ENCODE measurements at places on chromosomes 16 and 17.
A peak's percentile ranks its signal among the peaks of the same experiment; 100 is the strongest.

GRCh38 chr17:31320791-31321190 is 631 bp downstream of the EVI2A start:
- peak; percentile 18 for DNase-seq

GRCh38 chr16:3787924-3788661 is 70.8 kb upstream of the TRAP1 start:
- no peak for DNase-seq

GRCh38 chr16:75108792-75109731 is 7.5 kb downstream of the LDHD start:
- peak; percentile 71 for DNase-seq

GRCh38 chr16:25158401-25158800 is 46.9 kb downstream of the LCMT1 start:
- no peak for DNase-seq

GRCh38 chr17:17684906-17685774 is 3.9 kb downstream of the RAI1 start:
- DNase-seq = no peak

DNA sequence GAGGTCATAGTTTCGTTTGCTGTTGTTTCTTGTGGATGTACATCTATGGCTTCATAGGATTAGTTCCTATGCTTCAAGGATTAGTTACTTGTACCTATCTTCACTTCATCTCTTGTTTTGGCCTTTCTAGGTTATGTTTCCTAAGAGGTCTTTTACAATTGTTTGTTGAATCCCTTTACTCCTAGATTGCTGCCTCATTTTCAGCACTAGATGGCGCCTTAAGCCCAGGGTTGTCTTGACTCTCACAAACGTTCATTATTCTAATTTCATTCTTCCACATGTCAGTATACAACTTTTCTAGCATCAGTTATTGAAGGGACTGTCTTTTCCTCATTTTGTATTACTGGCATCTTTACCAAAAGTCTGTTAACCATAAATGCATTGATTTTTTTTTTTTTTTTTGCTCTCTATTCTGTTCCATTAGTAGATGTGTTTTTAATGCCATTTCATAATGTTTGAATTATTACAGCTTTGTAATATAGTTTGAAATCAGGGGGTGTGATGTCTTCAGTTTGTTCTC is 45.0 kb upstream of the NACA2 start:
- DNase-seq = peak; percentile 95

DNA sequence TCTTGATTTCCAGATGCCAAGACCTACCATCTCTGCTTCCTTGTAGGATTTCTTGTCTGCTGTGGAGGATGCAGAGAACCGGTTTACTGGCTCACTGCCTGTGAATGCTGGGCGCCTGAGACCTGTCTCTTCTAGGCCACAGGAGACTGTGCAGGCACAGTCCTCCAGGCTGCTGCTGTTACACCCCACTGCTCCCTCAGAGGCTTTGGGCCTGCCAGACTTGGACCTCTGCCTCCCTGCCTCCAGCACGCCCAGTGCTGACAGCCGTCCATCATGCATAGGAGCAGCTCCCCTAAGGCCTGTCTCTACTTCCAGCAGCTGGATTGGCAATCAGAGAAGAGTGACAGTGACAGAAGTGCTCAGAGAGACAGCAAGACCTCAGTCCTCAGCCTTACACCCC is 6.1 kb downstream of the HROB start:
- DNase-seq = no peak

DNA sequence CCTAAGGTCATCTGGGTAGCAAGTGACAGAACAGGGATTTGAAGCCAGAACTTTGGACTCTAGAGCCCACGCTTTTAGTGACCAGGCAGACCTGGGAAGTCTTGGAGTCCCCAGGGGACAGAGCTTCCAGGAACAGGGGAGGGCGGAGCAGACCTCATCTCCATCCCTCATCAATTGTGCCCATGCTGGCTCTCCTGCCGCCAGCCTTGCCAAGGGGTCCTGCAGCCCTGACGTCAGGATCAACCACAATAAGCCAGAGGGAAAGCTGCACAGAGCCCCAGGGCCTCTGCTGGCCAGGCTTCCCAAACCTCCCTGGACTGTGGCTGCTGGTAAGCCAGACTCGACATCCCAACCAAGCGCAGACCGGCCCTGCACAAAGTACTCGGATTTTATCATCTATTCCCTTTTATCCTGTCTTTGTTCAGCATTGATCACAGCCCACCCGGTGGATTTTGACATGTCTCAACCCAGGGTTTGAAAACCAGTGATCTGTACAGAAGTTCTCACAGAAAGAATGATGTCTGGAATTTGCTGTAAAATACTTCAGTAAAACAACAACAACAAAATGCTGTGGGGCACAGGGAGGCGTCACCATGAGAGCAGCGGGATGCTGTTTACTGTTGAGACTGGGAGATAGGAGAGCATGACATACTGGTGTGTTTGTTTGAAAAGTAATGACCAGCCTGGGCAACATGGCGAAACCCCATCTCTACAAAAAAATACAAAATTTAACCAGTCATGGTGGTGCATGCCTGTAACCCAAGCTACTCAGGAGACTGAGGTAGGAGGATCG is 11.8 kb downstream of the C16orf74 start:
- DNase-seq = no peak

DNA sequence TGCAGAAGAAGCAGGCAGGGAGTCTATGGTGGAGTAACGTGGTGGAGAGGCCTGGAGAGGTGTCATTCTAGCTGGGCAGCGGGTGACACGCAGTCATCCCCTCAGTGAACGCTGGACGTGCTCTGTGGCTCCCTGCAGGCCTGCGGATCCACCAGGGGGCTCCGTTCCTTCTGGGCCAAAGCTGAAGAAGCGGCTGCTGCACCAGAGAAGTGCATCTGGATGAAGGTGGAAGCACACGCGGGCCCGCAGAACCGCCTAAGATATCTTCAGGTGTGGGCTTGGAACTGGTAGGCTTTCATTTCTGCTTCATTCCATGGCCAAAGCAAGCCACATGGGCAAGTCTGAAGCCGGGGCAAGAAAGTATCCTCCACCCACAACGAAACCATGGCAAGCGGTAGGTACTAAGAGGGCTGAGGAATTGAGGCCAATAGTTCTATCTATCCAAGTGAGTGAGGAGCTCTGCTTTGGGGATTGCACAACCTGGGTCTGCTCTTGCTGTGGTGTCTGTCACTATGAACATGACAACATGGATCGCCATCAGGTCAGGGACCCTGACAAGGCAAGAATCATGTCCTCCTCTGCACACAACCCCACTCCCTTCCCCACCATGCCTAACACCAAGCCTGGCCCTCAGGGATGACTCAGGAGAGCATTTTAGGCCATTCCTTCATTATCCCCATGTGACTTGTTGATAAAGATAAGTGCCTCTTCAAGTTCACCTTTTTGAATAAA is 78.9 kb upstream of the FBXO47 start:
- peak; percentile 35 for DNase-seq

- no peak for DNase-seq
These were observed 9.0 kb upstream of the NKD1 start for GRCh38 chr16:50539053-50539695.

DNA sequence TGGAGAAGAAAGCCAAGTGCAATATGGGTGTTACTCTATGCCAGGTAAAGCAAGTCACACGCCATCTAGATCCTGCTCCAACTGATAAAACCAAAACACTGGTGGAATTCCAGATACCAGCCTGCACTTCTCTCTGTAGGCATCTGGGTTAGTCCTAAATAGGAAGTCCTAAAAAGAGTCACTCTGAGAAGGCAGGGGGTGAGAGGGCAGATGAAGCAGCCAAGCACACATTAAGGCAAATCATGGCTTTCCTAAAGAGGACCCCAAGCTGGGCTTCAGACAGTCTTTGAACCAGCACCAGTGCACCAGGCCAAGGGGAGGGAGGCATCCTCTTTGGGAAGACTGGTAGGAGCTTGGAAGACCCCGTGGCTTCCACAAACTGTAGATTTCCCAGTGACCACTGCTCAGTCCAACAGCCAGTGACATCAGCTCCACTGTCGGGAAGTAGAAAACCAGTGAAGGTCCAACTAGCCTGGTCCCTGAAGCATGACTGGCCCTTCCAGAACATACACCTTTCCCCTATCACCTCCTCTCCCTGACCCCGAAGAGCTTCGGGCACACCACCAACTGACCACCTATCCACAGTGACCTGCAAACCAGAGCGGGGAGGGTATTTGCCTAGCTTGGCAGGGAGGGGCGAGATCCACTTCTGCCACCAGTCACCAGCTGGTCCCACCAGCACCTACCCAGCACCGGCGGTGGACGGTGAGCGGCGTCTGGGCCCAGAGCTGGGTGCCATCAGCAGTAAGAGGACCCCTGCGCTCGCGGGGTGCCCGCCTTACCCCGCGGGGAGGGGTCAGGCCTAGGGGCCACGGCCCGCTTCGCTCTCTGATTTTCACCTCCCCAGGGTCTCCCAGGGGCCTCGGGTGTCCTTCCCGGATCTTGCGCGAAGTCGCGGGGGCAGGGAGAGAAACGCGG is 1.0 kb downstream of the LITAF start:
- DNase-seq = no peak

- no peak for DNase-seq
These were observed 151.3 kb downstream of the C16orf78 start for GRCh38 chr16:49524947-49525315.

GRCh38 chr16:2471016-2471652 is at the start of gene NTN3:
TSS of gene NTN3 (plus strand) at chr16:2471297. CDS start at chr16:2471702, 405 bp downstream.
- no peak for DNase-seq

DNA sequence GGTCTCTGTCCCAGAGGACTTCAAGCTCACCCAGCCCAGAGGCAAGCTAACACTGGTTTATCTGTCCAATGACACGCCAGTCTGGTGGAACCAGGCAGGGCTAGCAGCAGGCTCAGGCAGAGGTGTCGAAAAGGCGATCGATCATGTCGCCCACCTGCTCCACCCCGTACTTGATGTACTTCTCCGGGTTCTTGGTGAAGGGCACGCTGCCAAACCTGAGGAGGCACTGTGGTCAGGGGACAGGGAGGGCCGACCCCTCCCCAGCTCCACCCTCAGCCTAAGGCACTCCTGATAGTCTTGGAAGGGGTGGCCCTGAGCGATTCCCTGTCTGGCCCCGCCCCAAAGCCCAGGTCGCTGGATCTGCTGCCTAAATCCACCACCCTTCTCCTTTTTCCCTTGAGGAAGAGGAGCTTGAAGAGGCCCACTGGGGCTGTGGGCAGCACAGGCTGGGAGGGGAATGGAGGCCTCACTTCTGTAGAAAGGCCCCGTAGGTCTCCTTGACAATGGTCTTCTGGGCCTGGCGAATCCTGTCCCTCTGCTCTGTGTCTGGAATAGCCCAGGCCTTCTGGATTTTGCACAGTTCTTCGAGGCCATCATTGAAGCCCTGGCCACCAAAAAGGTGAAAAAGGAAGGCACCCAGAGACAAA is 4.7 kb downstream of the ZACN start:
- DNase-seq = no peak

DNA sequence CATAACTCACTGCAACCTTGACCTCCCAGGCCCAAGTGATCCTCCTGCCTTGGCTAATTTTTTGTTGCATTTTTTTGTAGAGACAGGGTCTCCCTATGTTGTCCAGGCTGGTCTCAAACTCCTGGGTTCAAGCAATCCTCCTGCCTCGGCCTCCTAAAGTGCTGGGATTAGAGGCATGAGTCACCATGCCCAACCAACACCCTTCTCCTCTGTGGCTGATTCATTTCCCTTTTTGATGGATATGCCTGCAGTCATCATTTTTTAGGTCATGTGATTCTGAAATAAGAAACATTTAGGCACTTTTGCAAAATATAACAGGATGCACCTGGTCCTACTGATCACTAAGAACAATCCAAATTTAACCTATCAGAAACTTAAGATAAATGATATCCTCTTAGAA is 44.0 kb upstream of the YPEL2 start:
- DNase-seq = peak; percentile 68

DNA sequence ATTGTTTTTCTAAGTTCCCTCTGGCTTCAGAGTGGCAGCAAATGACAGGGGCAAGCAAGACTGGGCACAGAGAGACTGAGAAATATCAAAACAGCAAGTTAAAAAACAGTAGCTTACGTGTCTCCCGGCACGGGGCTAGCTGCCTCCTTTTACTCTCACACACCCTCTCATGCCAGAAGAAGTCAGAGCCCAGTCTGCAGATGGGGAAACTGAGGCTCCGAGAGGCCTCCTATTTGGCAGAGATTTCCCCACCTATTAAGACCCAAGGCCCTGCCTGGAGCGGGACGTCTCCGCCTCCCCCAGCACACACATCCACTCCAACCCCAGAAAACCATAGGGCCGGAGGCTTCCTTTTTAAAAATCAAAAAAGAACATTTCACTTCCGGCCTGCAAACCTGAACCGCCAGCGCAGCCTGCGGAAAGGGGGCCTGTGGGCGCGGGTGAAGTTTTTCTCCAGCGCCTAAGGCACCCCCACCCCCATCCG is 832 bp downstream of the CARHSP1 start:
- DNase-seq = peak; percentile 54

DNA sequence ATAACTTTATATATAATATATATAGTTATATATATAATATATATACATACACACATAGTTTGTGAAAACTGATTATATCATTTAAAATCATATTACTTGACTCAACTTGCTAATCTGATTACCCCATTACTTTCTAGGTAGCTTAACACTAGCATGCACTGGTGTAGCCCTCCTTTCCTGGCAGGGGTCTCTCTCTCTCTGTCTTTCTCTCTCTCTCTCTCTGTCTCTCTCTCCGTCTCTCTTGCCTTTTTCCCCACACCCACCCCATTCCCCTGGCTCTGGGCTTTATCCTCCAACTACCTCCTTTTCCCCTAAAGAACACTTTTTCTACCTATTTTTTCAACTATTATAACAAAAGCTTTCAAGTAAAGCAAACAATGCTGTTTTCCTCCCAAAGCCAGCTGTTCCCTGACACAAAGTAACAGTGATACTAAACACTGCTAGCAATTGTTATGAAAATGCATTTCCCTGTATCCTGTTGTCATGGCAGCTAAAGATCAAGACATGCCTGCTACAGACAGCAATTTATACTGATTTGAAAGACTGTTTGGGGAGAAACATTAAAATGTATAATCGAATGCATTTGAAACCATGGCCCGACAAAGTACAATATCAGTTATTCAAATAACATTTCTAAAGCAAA is 89.4 kb downstream of the CHD9NB start:
- no peak for DNase-seq

DNA sequence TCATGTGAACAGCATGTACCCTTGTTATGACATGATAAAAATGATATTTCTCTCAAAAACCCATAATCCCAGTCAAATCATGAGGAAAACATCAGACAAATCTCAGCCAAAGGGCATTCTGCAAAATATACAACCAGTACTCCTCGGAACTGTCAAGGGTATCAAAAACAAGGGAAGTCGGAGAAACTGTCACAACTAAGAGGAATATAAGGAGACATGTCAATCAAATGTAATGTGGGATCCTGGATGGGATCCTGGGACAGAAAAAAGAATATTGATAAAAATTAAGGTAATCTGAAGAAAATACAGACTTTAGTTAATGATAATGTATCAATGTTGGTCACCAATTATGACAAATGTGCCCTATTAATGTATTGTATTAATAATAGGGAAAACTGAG is 15.6 kb upstream of the CDYL2 start:
- no peak for DNase-seq

DNA sequence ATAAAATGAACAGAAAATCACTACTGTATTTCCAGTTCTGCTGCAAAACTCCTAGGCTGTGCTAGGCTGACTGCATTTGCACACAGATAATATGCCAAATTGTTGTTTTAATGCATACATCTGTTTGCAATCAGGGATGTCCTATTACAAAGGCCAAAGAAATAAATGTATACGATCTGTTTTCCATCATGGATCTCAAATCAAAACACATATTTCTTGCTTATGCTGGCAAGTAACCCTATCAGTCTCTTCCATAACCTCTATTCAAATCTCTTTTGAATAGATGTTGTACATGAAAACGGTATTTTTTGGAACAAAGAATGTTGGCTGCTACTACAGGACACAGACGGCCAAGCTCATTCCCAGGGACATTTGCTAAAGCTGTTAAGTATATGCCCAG is 56.6 kb downstream of the DUSP14 start:
- no peak for DNase-seq

Data from Kasumi-1 (cell line).